ENCODE measurements at places on chromosomes 1 and 21. TPM values are rescaled to one million over a fixed set of nuclear protein-coding genes. Genes with fewer than 3 reads are reported as not detected.

DNA sequence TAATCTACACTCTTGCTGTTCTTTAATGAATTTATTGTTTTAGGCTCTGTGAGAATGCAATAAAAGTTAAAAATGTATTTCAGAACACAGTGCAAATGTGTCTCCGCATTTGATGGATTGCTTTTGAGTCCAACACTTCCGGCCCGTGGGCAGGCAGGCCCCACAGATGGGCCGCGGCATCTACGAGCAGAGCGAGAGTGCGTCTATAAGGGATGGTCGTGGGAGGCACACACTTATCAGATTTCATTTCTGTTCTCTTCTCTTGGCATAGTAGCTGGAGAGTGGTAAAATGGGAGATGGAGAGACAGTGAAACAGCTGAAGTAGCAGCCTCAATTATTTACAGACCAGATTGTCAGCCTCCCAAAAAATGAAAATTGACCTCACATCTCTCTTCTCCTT is 134.2 kb downstream of the NAV1 start:
- H3K4me3 ChIP-seq, result no peak overlapping the region
- DNase-seq, result no peak
- H3K27me3 ChIP-seq, result no peaks in the 10 kb centered on the region
- no peak overlapping the region for H3K27ac ChIP-seq
- no peaks in the 10 kb centered on the region for H3K4me1 ChIP-seq

GRCh38 chr1:50349242-50349565 is 74.0 kb downstream of the DMRTA2 start:
- DNase-seq, result no peak
- H3K27ac ChIP-seq, result no peak overlapping the region
- no peaks in the 10 kb centered on the region for H3K36me3 ChIP-seq
- no peak overlapping the region for H3K4me3 ChIP-seq
- H3K4me1 ChIP-seq, result no peaks in the 10 kb centered on the region

DNA sequence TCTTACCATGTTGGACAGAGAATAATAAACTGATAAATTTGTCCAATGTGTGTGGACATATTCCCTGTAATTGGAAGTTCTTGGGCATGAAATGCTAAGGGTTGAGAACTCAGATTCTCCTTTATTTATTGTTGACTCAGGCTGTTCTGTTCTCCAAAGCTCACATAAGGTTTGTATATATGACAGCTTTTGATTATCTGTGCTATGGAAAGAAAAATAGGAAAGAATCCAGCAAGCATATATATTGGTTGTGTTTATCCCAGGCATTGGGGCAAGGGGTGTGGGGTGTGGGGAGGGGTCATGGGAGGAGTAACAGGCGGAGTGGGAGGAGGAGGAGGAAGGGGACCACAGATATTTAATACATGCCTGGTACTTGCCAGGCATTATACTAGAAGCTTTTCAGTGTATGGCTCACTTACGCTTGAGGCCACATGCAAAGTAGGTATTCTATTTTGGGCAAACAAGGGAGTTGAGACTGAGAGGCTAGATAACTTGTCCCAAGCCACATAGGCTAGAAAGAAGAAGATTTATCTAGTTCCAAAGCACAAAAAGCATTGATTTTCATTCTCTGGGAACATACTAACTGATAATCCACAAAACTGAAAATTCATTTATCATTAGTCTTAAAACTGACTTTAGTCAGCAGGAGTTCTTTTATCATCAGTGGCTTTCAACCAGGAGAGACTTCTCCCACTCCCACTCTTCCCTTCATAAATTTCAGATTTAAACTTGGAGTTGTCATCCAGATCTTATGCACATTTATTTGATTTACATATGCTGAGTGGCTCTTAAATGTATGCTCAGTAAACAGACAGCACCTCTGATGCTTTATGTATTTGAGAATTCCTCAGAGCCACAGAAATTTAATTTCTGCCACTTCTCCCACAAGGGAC is 27.2 kb downstream of the NGF start:
- peaks cover 4% of the 10 kb centered on the region for H3K27me3 ChIP-seq
- H3K27ac ChIP-seq, result no peak overlapping the region
- no peaks in the 10 kb centered on the region for H3K36me3 ChIP-seq

DNA sequence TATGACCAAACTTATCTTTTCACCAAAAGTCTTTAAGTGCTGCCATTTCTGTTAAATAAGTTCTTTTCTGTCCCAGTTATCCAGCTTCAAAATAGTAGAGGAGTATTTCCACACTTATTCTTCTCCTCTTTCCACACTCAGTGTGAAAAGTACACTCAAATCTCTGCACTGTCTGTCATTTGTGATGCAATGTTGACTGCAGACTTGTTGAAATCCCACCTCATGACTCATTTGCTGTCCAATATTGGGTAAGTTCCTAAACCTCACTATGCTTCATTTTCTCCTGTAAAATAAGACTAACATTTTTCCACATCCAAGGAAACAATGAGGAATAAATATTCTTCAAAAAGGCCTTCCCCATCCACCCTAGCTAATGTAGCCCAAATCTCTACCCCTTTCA is 17.5 kb downstream of the LRRIQ3 start:
- H3K27me3 ChIP-seq, result no peaks in the 10 kb centered on the region
- H3K36me3 ChIP-seq, result no peaks in the 10 kb centered on the region
- H3K4me3 ChIP-seq, result no peak overlapping the region
- H3K27ac ChIP-seq, result no peak overlapping the region
- no peaks in the 10 kb centered on the region for H3K4me1 ChIP-seq

Gene SLC30A10
- not detected for total RNA-seq

DNA sequence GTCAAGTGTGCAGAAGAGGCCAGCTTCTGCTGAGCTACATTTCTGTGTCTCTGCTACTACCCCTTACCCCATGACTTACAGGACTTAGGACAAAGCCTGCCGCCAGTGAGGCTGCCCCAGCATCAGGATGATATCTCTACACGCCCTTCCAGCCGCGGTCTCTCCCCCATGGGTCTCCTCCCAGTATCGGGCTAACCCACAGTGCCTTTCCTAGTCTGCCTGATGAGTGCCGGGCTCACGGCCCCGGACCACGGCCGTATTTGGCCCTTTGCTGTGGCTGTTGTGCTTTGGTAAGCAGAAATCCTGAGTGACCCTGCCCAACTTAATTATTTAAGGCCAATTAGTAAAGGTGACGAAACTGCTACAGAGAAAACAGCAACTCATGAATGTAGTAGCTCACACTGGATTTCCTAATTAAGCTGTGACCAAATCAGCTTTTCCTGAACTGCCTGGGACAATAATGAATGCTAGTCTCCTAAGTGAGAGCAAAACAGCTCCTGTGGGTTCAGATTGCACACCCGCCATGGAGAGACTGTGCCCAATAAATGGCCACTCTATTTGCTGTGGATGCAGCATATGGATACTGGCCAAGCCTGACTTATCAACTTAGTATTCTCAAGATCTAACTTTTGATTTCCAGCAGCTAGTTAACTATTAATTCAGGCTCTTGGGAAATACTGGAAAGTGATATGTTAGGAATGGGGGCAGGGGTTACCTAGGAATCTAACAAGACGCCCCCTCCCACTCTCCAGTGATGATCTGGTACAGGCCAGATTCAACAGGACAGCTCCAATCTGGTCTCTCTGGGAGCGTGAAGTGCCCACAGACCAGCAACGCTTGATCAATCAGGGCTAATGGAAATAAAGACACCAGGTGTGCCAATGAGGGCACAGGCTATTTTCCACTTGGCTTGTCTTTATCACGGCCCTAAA is 123.3 kb upstream of the IFFO2 start:
- no peak overlapping the region for H3K27ac ChIP-seq
- no peak for DNase-seq
- H3K36me3 ChIP-seq, result peaks cover 90% of the 10 kb centered on the region
- no peaks in the 10 kb centered on the region for H3K27me3 ChIP-seq
- peaks cover 8% of the 10 kb centered on the region for H3K4me1 ChIP-seq

DNA sequence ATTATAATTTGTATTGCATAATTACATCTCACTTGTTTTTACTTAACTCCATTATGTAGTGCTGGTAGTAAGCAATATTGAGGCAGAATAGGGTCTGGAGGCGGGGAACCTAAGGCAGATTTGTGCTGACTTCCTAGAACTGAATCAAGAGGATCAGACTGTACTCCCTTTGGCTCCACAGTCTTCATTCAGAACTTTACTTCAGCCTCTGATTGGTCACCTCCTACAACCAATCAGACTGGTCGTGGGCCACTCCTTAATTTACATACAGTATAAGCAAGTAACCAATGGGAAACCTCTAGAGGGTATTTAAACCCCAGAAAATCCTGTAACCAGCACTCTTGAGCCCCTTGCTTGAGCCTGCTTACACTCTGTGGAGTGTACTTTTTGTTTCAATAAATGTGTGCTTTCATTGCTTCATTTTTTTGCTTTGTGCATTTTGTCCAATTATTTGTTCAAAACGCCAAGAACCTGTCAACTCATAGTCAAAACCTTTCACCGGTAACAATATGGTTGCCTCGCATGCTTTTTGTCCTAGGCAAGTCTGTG is 31.6 kb downstream of the ZBTB8OS start:
- H3K36me3 ChIP-seq, result peaks cover 4% of the 10 kb centered on the region
- peaks cover 6% of the 10 kb centered on the region for H3K4me1 ChIP-seq
- DNase-seq, result no peak
- no peak overlapping the region for H3K27ac ChIP-seq
- H3K27me3 ChIP-seq, result no peaks in the 10 kb centered on the region

Gene IL22RA1
- total RNA-seq, result 0.15 TPM

DNA sequence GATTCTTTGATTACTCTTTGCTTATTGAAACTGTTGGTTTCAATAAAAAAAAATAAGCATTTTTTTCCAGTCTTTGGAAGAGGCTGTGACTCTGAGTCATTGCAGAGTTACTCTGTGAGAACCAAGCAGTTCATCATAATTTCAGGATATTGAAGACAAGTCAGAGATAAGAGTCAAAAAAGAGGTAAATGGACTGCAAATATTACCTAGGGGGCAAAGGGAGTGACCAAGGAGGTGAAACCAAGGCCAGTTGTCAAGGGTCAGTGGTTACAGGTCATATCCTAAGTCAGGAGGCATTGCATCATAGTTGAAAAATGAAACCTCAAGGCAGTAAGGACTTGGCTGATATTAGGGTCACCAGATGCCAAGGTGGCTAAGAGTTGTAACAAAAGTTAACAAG is 597.1 kb upstream of the USP24 start:
- no peak overlapping the region for H3K4me3 ChIP-seq
- DNase-seq, result no peak
- peaks cover 2% of the 10 kb centered on the region for H3K27me3 ChIP-seq
- no peaks in the 10 kb centered on the region for H3K36me3 ChIP-seq
- no peak overlapping the region for H3K27ac ChIP-seq

Gene NTNG1
- total RNA-seq, result not detected

DNA sequence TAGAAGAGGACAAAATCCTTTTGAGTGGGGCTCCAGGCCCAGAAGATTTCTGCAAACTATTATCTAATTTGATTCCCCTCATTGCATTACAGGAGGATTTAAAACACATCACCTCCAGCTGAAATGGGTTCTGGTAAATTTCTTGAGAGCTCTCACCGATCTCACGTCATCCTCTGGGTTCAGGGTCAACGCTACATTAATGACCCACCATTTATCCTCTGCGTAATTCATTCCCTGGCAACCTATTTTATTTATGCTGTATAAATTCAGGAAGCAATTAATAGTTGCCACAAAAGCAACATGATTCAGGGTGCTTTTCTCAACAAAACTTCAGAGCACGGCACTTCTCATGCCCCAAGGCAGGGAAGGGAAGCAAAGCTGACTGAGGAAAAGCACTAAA is 38.9 kb downstream of the LMX1A start:
- DNase-seq, result no peak
- H3K27ac ChIP-seq, result no peak overlapping the region
- H3K36me3 ChIP-seq, result no peaks in the 10 kb centered on the region
- no peaks in the 10 kb centered on the region for H3K27me3 ChIP-seq
- H3K4me3 ChIP-seq, result no peak overlapping the region

Gene TAL1
- total RNA-seq, result 0.44 TPM

- no peaks in the 10 kb centered on the region for H3K27me3 ChIP-seq
- DNase-seq, result no peak
- no peak overlapping the region for H3K27ac ChIP-seq
- H3K4me3 ChIP-seq, result no peak overlapping the region
- peaks cover 16% of the 10 kb centered on the region for H3K36me3 ChIP-seq
Observed at GRCh38 chr1:43968348-43968948, 1.4 kb upstream of the DPH2 start.

DNA sequence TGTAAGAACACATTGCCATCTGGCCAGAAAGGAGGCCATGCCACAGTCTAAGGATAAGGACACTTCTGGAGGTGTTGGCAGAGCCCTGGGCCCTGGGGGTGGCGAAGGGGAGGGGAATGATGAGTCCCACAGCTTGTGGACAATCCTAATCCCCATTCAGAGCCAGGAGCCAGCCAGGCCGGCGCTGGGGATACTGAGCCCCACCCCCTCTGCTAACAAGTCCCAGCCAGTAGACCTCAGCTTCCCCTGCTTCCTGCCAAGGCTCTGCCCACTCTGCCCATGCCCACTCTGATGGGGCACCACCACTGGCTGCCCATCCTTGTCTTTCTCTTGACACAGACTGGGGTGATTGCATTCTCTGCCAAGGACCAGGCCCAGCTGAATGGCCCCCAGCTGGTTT is 71.9 kb downstream of the NAV1 start:
- H3K4me1 ChIP-seq, result no peaks in the 10 kb centered on the region
- peaks cover 6% of the 10 kb centered on the region for H3K27me3 ChIP-seq
- H3K27ac ChIP-seq, result no peak overlapping the region

DNA sequence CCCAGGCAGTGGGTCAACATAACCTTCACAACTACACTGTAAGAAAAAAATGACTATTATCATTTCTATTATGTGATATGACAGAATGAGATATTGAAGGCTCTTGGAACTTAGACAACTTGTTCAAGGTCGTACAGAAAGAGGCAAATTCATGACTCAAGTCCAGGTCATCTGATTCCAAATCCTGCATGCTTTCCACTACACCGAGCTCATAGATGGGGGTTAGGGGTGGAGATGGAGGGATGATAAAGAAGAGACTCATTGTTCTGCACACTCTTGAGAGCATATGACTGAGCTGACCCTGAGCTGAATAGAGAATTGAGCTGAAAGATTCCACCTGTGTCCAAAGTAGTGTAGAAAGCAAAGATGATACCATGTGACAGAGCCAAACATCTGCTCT is 2.8 kb downstream of the FCRL6 start:
- no peak for DNase-seq
- H3K36me3 ChIP-seq, result no peaks in the 10 kb centered on the region
- H3K4me3 ChIP-seq, result no peak overlapping the region
- no peak overlapping the region for H3K27ac ChIP-seq
- peaks cover 51% of the 10 kb centered on the region for H3K4me1 ChIP-seq
- no peaks in the 10 kb centered on the region for H3K27me3 ChIP-seq

DNA sequence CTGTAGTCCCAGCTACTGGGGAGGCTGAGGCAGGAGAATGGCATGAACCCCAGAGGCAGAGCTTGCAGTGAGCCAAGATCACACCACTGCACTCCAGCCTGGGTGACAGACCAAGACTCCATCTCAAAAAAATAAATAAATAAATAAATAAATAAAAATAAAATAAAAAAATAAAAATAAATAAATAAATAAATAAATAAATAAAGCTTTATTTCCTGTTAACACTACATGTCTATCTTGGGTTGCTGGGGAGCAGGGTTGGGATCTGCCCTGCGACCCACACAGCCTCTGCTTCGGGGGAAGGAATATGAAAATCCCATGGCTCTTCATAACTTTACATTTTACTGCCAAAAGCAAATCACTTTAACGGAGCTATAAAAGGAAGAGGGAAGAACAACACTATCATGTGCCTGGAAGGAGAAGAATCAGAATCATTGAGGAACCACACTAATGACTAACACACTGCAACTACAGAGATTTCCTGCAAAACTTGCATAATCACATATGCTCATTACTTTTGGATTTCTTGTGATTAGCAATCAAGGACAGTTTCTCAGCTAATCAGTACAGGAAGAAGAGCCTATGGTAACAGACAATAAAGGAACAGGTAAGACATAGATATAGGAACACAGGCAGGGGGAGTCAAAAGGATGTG is 72.8 kb upstream of the CD55 start:
- H3K36me3 ChIP-seq, result no peaks in the 10 kb centered on the region
- no peaks in the 10 kb centered on the region for H3K27me3 ChIP-seq
- DNase-seq, result no peak
- no peak overlapping the region for H3K4me3 ChIP-seq
- no peak overlapping the region for H3K27ac ChIP-seq

Measured in T-cell (primary cell).